ENCODE measurements at places on chromosomes 2 and 18.

- DNase-seq = no peak
Observed at GRCh38 chr2:4144731-4145130, 441.4 kb downstream of the DCDC2C start.

DNA sequence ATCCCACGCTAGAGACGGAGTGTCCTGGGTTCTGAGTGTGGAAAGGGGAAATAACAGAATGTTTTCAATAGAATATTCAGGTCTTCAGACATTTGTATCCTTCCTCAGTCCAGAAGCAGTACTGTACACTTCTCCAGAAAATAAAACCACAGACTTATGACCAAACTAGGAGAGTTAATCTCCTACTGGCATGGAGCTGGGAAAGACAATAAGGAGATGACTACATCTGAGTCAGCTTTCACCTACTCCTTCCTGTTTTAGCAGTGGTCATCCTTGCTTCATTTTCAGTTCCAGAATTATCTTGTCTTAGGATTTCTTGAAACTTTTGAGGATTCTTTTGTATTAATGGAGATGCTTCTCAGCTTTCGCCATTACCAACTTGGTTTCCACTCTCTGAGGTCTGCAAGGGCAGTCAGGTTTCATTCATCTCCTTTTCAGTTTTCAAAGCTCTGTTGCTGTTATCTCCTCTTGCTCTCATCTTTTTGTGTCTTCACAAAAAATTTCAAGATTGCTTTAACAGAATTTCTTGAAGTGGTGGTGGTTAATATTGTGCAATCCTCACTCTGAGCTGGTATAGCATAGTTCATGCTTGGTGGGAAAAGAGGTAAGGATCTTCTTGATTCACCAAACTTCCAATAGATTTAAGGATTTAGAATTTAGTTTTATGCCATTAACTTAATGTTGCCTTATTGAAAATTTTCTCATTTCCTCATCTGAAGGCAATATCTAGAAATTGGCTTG lies 23.7 kb upstream of the NR4A2 start:
- no peak for DNase-seq

GRCh38 chr2:222653280-222653679 lies 2.6 kb downstream of the FARSB start:
- DNase-seq = no peak

GRCh38 chr2:233462826-233463470 lies 103.6 kb downstream of the USP40 start:
- DNase-seq = no peak

DNA sequence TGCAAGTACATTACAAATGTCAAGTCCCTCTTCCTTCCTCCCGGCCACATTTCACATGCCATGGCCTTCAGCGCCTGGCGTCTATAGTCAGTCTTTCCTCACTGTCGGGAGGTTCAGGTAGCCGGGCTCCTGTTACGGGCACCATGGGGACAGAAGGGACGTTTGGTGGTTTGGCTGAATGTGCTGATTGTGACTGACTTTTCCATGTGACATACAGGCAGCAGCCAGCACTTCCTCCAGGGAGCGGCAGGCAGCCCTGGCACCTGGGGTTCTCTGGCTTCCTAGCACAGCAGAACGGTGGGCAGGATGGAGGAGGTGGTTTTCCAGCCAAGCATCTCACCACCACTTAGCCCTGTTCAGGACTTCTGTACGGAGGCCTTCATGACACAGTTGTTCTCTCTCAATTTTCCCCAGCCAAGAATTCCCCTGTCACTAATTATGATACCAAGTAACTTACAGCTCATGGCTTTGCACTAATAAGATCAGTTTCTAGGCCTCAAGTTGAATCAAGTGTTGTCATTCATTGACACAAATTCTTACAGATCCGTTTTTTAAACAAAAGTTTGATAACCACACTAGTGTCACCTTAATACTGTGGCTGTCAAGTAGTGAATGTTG lies 83.9 kb upstream of the REV1 start:
- DNase-seq = no peak

GRCh38 chr18:31617031-31617717 lies 25.5 kb downstream of the TTR start:
- DNase-seq = no peak

DNA sequence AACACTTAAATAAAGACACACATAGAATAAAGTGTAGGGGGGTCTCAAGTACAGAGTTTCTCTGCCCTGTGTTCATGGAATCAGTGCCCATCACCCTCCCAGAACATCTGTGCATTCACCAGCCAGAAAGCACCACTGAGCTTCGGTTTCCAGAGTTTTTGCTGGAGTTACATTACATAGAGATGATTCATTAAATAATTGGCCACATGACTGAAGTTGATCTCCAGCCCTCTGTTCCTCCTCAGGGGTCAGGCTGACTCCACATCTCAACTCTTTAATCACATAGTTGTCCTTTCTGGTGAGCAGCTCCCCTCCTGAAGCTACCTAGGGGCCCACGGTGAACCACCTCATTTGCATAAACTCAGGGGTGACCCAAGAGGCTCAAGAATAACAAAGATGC lies 129.8 kb downstream of the METTL4 start:
- no peak for DNase-seq

DNA sequence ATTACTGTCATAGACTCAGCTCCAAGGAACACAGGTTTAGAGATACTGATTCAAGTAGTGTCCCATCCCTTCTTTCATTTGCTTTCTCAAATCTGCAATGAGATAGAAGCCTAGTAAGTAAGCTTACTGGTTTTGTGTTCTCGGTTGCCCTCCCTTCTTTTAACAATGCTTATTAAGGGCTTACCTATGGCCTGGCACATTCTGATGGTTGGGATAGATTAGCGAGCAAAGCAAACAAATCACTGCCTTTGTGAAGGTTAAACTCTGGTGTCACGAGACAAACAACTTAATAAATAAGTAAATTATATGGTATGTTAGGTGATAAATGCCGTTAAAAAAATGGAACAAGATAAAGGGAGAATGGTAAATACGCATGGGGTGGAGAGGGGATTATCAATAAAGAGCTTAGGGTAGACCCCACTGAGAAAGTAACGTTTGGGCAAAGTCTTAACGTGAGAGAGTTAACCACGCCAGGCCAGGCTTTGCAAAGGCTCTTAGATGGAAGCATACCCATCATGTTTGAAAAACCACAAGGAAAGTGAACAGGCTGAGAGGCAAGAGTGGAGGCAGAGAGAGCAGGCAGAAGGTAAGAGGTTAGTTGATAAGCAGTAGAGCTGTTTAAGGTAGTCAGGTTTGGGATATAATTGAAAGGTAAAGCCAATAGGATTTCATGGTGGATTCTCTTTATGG lies 31.0 kb downstream of the EIF2AK3 start:
- no peak for DNase-seq

- no peak for DNase-seq
Observed at GRCh38 chr2:201313362-201313761, 43.8 kb downstream of the FLACC1 start.
